Dermis lymphatic vessel endothelial cell (primary cell): ENCODE measurements at places on chromosomes 1 and 21. TPM values are rescaled to one million over a fixed set of nuclear protein-coding genes. Genes with fewer than 3 reads are reported as not detected.

TCP10L gene
- 0.17 and 0.22 TPM in 2 replicates for total RNA-seq

TBX19 gene
- total RNA-seq: 0.65 and 0.69 TPM in 2 replicates

OPRD1 gene
- under 0.01 TPM in 1 of 2 replicates, not detected in the other for total RNA-seq

KRTAP19-3 gene
- not detected in 2 replicates for total RNA-seq

ENO1 gene
- total RNA-seq: 813 and 862 TPM in 2 replicates

SMIM12 gene
- total RNA-seq: 49.7 and 59.2 TPM in 2 replicates

TMEM51 gene
- 10.4 and 11.3 TPM in 2 replicates for total RNA-seq

DMBX1 gene
- not detected in 2 replicates for total RNA-seq

CNR2 gene
- total RNA-seq: not detected in 2 replicates

DSTYK gene
- 12.6 and 14.4 TPM in 2 replicates for total RNA-seq

BATF3 gene
- 1.1 TPM in 2 replicates for total RNA-seq

TDRD5 gene
- total RNA-seq: 0.09 and 0.11 TPM in 2 replicates

LRRC53 gene
- total RNA-seq: not detected in 2 replicates

GJB4 gene
- total RNA-seq: not detected in 2 replicates

ZMYM4 gene
- 25.5 and 35.8 TPM in 2 replicates for total RNA-seq

PPIH gene
- total RNA-seq: 13.1 and 17.1 TPM in 2 replicates

KIAA1614 gene
- 2.7 and 5.1 TPM in 2 replicates for total RNA-seq

FCRL3 gene
- total RNA-seq: not detected in 2 replicates

ERICH3 gene
- not detected in 2 replicates for total RNA-seq

HFM1 gene
- total RNA-seq: 0.11 and 0.69 TPM in 2 replicates

TTC13 gene
- 6.2 and 6.3 TPM in 2 replicates for total RNA-seq

BTBD8 gene
- total RNA-seq: 2.0 and 4.0 TPM in 2 replicates

GRIK3 gene
- not detected in 2 replicates for total RNA-seq

ANGPTL3 gene
- total RNA-seq: not detected in 2 replicates
